Fibroblast of skin of abdomen (primary cell): ENCODE measurements at places on chromosomes 4 and X.

DNA sequence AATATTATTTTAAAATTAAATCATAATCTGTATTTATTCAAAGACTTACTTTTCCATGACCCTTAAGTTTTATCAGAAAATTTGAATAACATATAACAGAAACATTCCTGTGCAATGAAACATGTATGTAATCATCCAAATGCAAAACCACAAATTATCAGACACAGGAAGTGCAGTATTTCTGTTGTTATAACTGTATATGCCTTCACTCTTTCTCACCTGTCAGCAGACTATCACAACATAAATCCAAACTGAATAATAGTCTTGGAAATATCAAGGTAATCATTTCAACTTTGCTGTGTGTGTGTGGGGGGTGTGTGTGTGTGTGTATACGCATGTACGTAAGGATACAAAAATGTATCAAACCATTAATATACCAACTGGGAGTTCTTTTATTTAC, 285.9 kb downstream of the SLC7A11 start:
- peak; percentile 52 for DNase-seq

DNA sequence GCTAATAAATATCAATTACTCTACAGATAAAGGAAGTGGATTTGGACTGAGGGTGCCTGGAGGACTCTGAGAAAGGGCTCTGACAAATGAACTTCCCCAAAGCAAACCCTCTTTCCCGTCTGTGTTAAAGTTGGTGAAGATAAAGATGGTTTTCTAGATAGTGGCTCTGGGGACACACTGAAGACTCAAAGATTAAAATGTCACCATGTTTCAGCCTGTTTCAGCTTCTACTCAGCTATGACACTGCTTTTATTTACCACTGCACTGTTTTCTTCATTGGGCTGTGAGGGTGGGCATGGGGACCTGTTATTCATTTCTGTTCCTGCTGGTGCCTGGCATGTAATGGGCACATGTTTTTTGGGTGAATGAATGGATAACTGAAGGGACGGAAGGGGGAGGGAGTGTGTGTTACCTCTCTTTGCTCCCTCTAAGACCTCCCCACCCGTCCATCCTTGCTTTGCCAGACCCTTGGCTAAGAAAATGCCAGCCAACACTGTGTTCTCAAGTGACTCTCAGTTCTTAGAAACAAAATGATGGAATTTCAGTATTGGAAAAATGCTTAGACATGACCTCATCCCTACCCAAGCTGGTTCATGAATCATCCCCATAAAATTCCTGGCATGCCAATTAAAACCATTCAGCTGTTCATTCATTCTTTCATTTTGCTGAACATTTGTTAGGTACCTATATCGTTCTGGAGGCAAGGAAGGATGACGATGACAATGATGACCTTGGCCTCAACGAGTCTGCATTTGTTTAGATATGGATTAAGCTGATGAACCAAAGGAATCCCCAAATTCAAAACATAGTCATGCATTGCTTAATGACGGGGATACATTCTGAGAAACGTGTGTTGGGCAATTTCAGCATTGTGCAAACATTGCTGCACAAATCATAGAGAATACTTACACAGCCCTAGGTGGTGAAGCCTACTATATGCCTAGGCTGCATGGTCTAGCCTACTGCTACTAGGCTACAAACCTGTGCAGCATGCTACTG, 13.4 kb upstream of the STK32B start:
- peak; percentile 95 for DNase-seq

- no peak for DNase-seq
Observed at GRCh38 chrX:15107367-15107988, 162.4 kb downstream of the ASB9 start.

GRCh38 chr4:125387770-125388169, 73.0 kb downstream of the FAT4 start:
- peak; percentile 48 for DNase-seq

- DNase-seq, result no peak
Observed at GRCh38 chr4:3226944-3227343, 22.0 kb upstream of the MSANTD1 start.

- DNase-seq, result no peak
Observed at GRCh38 chr4:61376301-61376700, 176.2 kb downstream of the ADGRL3 start.

DNA sequence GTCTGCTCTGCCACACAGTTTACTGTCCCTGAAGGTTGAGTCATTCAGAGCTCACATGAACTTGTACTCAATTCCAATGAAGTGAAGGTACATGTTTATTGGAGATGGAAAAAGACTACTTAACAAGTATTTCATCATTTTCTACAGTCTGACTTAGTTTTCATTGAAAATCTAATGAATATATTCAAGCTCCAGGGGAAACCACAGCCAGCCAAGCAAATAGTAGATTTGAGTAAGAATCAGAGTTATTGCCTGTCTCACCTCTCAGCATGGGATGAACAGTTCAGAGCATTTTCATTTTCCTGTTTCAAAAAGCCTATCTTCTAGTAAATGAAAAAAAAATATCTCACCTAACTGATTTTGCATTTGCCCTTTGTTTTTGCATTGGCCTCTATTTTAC, 1249.4 kb upstream of the DIAPH2 start:
- no peak for DNase-seq

GRCh38 chr4:94084155-94084554, 123.5 kb upstream of the SMARCAD1 start:
- no peak for DNase-seq

DNA sequence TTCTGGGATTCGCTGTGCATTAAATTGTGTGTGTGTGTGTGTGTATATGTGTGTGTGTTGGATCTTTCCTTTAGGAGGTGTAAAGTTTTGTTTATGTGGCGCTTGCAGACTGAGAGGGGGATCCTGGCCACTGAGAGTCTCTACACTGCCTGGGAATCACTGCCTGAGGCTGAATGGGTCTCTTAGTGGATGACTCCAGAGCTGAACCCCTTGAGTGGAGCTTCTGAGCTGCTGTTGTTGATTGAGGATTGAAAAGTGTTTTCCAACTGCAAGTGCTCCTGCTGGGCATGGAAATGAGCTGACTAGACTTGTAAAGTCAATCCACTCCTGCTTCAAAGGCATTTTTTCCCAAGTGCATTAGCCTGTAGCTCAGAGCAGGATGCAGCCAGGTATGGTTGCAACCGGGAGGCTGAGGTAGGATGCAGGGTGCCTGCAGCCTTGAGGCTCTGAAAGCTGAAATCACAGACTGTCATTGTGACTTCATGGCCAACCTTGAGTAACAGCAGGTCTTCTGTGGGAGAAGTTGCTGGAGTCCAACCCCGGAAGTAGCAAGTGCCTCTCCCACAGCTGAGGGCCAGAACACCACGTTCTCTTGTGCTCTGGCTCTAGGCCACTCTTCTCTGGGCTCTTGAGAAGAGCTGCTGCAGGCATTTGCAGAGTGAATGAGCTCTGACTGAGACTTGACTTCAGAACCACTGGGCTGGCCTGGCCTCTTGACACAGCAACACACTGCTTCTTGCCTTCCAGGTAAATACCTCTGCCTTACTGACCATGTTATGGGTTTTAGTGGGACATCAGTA, at the start of gene TBX22:
Gene TBX22, plus strand, starts transcription at position 613 of the 800 bp plus-strand sequence. CDS start 7,517 bp downstream, outside the sequence.
- no peak for DNase-seq

DNA sequence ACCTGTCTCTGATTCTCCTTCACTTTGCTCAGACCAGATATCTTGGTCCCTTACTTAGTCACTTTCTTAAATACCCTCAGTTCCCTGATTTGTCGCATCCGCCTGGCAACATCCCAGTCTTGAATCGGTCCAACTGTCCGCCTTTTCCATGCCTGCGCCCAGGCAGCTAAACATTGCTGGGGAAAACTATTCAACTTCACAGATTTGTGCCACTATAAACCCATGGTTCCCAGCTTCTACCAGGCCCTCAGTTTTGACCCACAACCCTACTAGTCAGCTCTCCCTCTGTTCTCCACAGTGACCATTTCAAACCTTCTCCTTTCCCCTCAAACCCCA, 451 bp upstream of the FGD1 start:
- DNase-seq, result no peak
